T-helper 9 cell (primary cell): ENCODE measurements at places on chromosomes 4 and X.

DNA sequence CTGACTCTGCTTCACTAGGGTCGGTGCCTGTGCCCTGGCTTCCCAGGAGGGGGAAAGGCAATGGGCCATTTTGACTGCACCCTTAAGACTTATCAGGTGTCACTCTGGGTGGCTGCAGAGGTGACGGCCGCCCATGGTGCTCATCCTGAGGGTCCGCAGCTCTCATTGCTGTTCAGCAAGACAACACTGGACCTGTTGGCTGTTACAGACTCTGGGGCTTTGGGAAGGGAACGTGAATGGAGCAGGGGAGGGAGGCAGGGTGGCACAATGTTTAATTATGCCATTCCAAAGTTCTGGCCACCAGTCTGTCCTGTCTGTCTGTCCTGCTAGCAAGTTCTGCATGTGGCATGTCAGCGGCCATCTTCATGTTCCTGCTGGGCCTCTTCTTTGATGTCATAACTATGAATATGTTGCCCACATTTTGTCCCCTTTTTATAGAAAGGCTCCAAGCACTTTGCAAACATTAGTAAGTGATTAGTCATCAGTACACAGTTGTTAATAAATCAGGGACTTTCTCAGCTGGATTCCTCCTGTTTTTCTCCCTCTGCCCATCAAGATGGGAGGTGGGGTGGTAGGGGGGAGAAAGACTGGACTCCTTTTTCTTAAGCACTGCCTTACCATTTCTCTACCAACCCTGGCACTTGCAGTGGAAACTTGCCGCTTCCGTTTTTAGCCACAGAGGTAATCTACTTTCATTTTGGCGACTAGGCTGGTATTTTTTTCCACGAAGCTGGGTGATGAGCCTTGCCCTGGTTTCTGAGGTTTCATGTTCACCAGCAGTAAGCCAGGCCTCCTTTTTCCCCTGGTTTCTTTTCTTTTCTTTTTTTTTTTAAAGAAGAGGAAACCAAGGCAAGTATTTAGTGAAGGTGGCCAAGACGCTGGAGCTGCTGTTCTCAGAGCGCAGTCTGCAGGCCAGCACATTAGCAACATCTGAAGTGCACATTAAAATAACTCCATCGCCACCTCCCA, 88.6 kb upstream of the TRIM2 start:
- DNase-seq = peak; percentile 52

GRCh38 chr4:6516762-6517161, 44.3 kb upstream of the PPP2R2C start:
- no peak for DNase-seq

DNA sequence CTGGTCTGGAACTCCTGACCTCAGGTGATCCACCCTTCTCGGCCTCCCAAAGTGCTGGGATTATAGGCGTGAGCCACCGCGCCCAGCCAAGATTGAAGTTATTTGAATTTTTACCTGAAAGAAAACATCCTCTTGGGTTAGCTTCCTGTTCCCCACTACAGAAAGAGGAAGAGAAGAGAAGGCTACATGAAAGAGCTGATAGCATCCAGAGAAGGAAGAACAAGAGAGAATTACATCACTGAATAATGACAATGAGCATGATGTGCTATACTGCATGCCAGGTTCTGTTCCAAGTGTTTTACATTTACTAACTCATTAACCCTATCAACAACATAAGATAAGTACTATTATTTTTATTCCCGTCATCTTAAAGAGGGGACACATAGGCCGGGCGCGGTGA, 11.5 kb upstream of the TBC1D1 start:
- DNase-seq = no peak

DNA sequence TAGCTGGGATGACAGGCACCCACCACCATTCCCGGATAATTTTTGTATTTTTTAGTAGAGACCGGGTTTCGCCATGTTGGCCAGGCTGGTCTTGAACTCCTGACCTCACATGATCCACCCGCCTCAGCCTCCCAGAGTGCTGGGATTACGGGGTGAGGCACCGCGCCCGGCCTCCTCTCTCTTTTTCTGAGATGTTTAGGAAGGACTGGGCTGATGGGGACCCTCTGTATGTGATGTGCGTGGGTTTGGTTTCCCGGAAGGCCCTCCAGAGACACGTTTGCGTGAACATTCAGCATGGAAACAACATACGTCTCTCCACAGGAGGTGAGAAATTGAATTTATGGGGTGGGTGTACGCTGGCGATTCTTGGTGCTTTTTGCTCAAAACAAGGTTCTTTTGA, 18.6 kb downstream of the SHOX start:
- DNase-seq = no peak

GRCh38 chr4:5982156-5982973, 35.9 kb downstream of the C4orf50 start:
- DNase-seq = no peak

GRCh38 chr4:145014365-145014764, 83.6 kb downstream of the ANAPC10 start:
- DNase-seq = no peak

DNA sequence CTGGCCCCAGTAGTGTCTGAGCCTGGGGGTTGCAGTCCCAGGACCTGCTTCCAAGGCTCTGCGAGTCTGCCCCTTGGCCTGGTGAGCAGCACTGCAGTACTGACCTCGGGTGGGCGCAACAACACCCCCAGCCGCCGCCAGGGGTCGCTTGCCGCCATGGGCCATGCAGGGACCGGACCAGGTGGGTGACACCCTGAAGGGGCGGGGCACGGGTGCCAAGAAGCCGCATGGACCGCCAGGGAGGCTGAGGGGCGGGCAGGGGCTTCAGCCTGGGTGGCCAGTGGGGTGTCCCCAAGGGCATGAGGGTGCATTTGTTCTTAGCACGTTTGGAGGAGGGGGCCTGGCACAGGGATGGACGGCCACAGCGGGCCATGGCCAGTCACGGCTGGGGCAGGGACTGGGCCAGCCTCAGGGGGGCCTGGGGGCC, 25.0 kb downstream of the TACC3 start:
- DNase-seq = peak; percentile 68

- DNase-seq = no peak
Measured at GRCh38 chr4:118941799-118942198, 53.1 kb downstream of the SYNPO2 start.

DNA sequence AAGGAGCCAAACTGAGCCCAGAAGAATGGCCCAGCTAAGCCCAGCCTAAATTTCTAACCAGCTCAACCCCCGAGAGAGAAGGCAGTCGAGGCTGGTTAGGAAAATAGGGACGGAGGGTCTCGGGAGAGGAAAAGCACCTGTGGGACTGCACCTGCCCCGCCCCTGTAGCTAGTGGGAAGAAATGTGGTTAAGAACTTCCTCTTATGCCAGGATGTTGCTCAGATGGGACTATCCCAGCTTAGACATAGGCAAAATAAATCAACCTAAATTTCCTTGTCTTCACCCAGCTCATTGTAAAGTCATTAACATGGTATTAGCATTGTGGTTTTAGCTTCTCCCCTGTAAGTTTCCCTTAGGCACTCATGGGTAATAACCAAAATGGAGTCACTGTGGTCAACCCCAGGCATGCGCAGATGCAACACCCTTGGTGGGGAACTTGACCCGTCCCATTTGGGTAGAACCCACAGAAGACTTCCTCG, 86.8 kb downstream of the ZNF718 start:
- DNase-seq = no peak

DNA sequence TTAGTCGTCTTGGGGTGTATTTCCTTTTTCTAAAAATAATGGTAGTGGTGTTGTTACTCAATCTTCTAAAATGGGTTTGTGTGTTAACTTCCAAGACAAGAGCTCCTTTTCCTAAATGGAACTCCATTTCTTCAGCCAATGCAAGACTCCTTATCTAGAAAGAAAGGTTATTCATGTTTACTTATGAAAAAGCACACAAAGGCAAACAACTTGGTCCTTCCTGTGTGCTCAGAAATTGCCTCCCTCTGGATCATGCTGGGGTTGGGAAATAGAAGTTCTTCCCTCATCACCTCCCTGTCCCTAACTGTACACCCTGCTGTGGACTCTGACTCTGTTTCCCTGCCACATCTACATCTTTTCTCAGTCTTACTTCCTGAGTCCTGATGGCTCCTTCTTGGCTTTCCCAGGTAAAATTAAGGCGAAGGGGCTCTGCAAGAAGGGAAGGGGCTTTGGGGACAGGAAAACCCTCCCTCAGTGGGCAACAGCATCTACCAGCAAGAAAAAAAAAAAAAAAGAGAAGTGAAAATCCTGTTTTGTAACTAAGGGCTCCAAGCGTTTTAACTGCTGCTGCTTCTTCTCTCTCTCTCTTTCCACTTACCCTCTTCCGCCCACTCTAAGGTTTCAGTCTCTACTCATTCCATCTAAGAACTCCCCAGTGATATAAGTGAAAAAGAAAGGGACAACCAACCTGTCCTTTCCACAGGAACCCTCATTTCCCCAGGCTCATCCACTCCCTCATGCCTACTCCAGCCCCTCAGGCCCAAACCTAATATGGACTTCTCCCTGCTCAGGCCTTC, 19.8 kb upstream of the TASL start:
- no peak for DNase-seq

DNA sequence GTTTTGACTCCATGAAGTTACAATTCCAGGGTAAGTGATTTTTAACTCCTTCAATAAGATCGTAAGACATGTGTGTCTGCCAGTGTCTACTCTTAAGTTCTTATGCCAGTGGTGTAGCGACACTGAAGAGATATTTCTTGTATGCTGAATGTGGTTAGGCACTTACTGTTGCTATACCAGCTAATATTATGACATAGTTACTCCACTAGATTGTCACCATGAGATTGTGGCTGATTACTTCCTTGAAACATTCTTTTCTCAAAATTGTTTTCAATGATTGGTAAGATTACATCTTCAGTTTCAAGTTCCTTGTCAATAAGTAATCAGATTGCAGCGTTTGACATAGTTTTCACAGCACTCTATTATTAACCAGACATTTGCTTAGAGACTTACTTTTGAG, 60.6 kb upstream of the PAGE5 start:
- DNase-seq = no peak
